ENCODE measurements at places on chromosomes 12 and 14.

- DNase-seq = no peak
These were observed 418.7 kb downstream of the ETNK1 start for GRCh38 chr12:23043646-23044045.

GRCh38 chr12:25801734-25802133 lies 156.7 kb upstream of the RASSF8 start:
- no peak for DNase-seq

DNA sequence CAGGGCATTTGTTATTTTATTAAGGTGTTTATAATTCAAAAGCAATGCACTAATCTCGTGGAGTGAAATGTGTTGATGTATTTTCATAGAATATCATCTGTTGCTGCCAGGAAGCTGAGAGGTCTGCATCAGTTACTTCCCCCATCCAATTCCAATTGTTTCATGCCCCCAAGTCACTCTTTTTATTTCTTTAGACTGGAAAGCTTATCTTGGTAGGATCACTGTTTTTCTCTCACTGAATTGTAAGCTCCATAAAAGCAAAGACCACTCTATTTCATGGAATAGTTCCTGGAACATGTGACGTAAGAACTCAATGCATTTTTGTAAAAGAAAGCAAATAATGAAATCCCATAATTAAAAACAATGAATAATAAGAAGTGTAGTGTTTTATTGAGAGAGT lies 420.2 kb downstream of the TRHDE start:
- no peak for DNase-seq

GRCh38 chr12:6917491-6918231 lies 3.3 kb downstream of the ENO2 start:
- no peak for DNase-seq

DNA sequence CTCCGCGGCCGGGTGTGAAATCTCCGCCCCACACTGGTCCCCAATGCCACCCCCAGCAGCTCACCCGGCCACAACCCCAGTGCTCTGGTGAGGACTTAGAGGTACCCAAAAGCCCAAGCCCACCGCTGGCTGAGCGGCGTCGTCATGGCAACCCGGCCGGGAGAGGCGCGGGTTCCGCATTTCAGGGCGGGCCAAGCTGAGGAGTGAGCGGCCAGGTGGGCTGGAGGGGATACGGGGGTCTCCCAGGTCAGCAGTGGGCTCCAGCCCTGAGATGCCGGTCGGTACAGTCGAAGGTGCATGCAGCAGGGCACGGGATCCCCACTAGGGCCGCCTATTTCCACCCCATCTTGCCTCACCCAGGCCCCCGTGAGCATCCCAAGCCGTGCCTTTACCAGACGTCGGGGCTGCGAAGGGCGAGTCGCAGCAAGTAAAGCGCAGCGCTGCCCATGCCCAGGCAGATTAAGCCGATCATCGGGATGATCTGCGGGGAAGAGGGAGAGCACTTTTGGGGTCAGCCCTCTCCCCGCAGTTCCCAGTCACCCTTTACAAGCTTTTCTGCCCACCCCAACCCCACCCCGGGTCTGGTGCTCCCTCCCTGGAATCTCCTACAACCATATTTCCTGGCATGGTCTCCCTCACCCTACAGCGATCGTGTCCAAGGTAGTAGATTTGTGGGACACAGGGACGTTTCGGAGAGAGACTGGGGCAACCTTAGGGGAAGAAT lies 6.9 kb downstream of the SHMT2 start:
- no peak for DNase-seq

DNA sequence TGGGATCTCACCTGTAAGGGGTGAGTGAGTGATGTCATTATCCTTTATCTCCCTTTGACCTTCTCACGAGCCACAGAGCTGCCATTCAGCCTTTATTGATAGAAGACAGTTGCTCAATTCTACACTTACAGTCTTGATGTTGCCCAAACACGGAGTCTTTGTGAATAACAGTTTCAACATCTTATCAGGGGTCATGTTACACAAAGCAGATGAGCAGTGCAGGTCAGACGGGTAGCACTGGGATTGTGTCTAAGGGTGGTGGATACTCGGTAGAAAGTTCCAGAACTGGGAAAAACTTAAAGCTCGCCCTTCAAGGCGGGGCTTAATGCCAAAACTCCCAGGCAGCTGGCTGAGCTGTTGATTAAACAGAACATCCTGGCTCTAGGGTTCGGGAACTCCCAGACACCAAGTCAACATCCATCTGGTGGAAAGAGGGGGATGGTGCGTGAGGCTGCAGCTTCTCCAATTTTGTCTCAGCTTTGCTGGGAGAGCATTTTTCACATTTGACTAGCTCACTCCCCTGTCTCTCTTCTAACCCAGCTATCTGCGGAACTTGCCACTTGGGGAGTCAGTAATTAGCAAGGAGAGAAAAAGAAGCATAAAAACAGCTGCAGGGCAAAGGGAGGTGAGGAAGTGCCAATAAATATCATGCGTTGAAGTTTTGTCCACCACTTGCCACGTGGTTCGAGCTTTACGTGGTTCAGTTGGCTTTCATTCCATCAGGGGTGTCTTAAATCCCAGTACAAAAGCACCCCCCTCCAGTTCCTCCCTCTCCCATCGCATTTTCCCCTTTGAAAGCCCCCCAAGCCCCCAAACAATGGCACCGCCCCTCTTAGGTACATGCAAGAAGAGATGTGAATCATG lies 31.0 kb downstream of the FOXN4 start:
- DNase-seq = no peak

DNA sequence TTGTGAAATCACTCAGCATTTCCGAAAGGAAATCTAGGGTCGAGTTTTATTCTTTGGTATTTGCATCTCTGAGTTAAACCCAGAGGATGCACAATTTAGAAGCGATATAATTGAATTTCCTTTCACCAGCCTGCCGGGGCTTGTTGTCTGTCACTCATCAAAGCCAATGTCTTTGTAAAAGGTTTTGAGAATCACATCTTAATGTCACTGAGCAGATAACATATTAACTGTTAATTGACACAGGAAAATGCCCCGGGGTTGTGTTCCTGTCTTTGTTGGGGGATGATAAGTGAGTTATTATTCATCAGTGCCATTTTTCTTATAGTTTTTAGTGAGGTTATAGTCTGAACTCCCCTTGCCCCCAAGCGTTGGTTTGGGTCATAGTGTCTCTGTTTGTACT lies 73.4 kb downstream of the DUSP6 start:
- DNase-seq = no peak

DNA sequence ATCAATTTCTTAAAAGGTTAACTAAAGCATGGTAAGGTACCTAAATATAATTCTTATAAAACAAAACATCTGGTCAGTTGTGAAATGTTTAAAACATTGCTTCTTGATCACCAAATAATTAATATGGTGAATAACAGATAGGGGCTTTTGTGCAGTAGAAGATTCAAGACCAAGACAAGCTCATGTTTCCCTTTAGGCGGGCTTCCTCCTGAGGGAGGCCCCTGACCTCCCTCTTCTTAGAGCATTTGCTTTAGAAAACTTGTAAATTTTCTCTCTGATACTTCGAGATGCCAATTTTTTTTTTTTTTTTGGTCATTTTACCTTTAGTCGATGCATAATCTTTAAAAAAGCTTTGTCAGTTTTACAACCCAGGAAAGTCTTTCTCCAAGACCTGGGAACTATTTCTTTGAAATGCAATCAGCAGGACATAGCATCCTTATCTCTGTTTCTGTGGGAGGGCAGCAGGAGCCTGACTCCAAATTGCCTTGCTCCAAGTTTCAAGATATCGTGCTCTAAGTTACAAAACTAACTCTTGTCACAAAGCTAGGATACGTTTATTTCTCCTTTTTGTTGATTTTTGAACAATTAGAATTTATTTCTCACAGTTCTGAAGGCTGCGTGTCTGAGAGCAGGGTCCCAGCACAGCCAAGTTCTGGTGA lies 66.6 kb upstream of the BICD1 start:
- DNase-seq = no peak

GRCh38 chr12:111407377-111408115 lies 1.8 kb downstream of the SH2B3 start:
- no peak for DNase-seq

DNA sequence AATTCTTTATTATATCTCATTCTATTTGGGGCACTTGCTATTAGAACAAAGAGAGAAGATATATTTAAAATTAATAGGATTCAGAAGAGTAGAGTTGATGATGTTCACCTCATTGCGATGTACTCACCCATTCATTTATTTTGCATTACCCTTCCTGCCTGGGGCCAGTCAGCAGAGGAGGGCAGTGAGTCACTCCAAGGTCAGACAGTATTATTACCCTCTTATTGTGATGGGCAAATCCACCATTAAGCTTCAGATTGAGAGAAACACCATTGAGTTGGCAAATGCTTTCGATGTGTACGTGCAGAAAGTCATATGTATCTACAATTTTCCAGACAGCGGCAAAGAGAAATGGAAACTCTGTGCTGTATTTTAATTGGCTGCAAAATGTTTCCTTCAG lies 134.2 kb downstream of the BICD1 start:
- DNase-seq = no peak

DNA sequence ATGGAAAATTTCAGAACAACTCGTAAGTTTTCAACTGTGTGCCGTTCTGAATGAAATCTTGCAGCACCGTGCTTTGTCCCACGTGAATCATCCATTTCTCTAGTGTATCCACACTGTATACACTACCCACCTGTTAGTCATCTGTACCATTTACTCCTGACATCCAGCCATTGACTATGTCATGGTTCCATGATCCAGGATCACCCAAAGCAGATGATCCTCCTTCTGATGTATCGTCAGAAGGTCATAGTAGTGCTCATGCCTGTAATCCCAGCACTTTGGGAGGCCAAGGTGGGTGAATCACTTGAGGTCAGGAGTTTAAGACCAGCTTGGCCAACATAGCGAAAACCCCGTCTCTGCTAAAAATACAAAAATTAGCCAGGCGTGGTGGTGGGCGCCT lies 122.9 kb downstream of the PPHLN1 start:
- DNase-seq = no peak

GRCh38 chr12:130993759-130994670 lies 40.3 kb downstream of the ADGRD1 start:
- no peak for DNase-seq

GRCh38 chr12:3038926-3039510 lies 38.2 kb upstream of the TSPAN9 start:
- DNase-seq = no peak

DNA sequence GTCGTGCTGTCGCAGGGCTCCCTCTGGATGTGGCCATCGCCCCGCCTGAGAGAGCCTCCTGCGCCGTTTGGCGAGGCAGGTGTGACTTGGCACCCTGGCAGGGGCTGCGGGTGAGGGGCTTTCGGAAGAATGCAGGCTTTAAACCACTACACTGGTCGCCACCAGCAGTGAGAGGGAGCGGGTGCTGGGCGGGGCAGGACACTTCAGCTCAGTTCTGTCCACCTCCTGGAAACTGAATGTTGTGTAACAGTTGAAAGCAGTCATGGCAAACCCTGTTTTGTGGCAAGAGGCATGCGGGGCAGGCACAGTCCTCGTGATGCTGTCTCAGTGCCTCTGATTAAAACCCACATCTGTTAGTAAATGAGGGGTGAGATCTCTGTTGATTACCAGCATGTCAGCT lies 55.9 kb downstream of the AACS start:
- no peak for DNase-seq

- DNase-seq = no peak
These were observed 452.1 kb downstream of the BCAT1 start for GRCh38 chr12:24496755-24497154.

DNA sequence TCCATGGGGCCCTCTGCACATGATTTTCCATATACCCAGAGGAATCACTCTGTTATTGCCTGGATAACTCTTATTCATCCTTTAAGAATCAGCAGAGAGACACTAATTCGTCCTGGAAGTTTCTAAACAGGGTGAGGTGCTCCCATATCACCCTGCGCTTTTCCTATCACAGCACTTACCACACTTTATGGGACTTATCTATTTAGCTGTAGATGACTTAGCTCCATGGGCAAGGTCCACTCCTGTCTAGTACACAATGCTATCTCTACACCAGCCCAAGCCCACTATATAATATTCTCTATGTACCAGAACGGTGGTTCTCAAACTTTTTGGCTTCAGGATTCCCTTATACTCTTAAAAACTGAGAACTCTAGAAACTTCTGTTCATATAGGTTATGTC lies 111.7 kb downstream of the EFCAB11 start:
- DNase-seq = no peak

DNA sequence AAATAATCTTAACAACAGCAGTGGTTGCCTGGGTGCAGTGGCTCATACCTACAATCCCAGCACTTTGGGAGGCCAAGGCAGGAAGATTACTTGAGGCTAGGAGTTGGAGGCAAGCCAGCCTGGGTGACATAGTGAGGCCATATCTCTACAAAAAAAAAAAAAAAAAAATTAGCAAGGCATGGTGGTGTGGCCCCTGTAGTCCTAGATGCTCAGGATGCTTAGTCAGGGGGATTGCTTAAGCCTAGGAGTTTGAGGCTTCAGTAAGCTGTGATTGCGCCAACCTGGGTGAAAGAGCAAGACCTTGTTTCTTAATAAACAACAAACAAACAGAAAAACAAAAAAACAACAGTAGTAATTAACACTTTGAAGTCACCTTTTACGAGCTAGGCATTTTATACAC lies 642 bp upstream of the ACSM4 start:
- DNase-seq = no peak

DNA sequence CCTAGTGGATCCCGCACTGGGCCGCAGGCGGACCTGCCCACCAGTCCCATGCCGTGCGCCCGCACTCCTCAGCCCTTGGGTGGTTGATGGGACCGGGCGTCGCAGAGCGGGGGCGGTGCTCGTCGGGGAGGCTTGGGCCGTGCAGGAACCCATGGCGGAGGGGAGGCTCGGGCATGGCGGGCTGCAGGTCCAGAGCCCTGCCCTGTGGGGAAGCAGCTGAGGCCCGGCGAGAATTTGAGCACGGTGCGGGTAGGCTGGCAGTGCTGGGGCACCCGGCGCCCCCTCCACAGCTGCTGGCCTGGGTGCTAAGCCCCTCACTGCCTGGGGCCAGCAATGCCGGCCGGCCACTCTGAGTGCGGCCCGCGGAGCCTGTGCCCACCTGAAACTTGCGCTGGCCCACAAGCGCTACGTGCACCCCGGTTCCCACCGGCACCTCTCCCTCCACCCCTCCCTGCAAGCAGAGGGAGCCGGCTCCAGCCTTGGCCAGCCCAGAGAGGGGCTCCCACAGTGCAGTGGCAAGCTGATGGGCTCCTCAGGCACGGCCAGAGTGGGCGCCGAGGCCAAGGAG lies 100.8 kb downstream of the PLEKHA5 start:
- DNase-seq = no peak

- no peak for DNase-seq
These were observed 81.3 kb downstream of the WDR20 start for GRCh38 chr14:102221026-102221425.

Measured in cortex of kidney (tissue), 1 donor.